Activated CD4-positive, CD25-positive, alpha-beta regulatory T cell (primary cell): ENCODE measurements at places on chromosomes 1 and 21.

- no peak for DNase-seq
These were observed 9.6 kb downstream of the CCDC190 start for GRCh38 chr1:162851341-162851740.

GRCh38 chr1:167439301-167439988 is 78.9 kb downstream of the CD247 start:
- no peak for DNase-seq

GRCh38 chr1:28663871-28664470 is 4.6 kb upstream of the GMEB1 start:
- no peak for DNase-seq

- no peak for DNase-seq
These were observed 6.6 kb downstream of the LRRC47 start for GRCh38 chr1:3789421-3790300.

- DNase-seq, result no peak
These were observed 1.7 kb upstream of the IL6R start for GRCh38 chr1:154403261-154403943.

DNA sequence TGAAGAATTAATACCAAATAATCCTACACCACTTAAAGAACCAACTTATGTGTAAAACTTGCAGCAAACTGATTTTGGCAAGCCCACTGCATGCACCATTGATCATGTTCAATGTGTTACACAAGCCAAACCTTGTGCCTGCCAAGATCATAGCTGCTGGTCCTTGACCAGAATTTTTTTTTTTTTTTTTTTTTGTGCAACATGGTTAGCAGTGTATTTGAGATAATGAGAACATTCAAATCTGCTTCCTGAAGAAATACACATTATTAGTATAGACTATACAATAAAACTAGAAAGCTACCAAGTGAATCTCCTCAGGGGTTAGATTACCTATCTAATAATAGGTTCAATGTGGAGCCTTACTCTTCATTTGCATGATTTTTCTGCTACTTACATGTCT is 421.0 kb downstream of the MRPL39 start:
- no peak for DNase-seq

DNA sequence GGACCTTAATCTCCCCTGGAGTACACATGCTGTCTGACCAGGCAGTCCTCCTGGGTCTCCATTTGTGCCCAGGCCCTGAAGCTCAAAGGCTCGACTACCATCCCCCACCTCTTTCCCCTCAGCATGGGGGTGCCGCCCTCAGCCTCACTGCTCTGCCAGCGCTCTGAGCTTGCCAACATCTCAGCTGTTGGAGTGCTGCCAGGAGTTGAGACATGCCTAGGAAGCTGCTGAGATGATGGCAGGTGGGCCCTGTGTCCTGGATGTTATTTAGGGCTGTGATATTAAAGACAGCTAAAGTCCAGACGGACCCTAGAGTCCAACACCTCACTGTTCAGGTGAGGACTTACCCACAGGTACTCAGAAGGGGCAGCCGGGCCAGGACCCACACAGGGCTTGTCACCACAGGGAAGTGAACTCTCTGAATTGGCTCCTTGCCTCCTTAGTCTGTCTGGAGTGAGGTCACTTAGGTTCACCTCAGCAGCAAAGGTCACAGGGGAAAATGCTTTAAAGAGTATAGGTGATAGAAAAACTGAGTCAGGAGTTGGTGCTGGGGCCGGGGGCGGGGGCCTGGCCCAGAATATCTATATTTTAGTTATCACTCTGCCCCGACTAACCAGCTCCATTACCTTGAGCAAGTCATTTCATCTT is 19.7 kb upstream of the KCNC4 start:
- DNase-seq, result no peak

- no peak for DNase-seq
These were observed 73.9 kb downstream of the CACHD1 start for GRCh38 chr1:64543831-64544230.

DNA sequence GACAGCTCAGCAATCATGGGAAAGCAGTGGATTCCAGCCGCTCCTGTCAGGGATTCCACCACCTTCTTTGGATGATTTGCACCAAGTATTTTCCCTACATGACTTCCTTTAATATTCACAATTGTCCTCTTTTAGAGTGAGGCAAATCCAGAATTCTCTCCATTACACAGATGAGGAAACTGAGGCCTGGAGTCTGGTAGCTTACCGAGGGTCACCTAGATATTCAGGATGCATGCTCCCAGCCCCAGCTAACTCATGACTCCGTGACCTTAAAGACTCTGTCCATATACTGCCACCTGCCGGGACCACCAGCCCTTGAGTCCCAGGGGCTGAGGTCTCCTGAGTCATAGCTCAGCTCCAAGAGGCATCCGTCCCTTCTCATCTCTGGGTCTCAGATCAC is 80.6 kb downstream of the CAPZB start:
- DNase-seq, result no peak

GRCh38 chr1:157147906-157148700 is 9.9 kb upstream of the ETV3 start:
- DNase-seq, result no peak

GRCh38 chr1:110223581-110223980 is 13.5 kb downstream of the KCNC4 start:
- DNase-seq, result no peak

- no peak for DNase-seq
These were observed 443.0 kb upstream of the RUNX1 start for GRCh38 chr21:35491920-35492678.

DNA sequence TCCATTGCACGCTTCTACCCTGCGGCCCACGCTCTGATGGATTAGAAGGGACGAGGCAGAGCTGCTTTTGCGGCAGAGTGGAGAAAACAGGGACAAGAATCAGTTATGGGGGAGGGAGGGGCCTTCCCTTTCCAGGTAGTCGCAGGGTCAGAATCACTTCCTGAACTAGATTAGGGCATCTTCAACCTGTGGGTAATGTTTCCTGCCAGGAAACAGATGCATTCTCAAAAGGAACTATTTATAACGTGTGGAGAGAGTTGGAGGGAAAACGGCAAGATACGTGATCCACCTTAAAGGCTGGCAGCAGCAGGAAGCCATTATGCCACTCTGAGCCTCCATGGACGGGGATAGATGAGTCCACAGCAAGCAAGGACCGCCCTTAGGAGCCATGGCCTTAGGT is 59.9 kb upstream of the CNTN2 start:
- DNase-seq, result no peak

GRCh38 chr1:12433323-12434053 is 184.5 kb downstream of the DHRS3 start:
- no peak for DNase-seq
